T-helper 1 cell (primary cell): ENCODE measurements at places on chromosomes 12 and 14.

DNA sequence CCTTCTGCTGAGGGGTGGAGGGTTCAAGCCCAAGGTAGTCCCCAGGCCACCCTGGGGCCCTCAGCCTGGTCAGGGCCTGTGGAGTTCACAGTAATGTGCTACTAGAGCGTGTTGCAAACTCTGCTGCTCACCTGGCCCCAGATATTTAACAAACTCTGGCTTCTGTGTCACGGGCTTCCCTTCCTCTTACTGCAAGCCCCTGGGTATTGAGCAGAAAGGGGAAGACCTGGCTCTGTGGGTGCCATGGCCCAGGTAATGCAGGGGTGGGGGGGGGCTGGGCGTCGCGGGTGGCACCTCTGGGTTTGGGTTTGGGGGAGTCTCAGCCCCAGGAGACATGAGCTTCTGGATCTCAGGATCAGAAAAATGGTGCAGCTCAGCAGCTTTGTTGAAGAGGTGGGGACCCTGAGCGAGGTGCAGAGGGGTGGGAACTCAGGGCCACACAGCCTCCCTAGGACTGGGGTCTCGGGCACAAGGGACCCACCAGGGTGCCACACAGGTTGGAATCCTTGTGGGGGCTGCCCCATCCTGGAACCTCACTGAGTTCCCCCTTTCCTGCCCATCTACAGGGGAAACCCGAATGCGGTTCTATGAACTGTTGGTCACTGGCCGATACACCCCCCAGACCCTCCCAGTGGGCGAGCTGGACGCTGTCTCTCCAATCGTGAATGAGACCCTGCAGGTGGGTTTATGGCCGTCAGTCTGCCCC lies 4.0 kb downstream of the SETD1B start:
- DNase-seq: no peak

DNA sequence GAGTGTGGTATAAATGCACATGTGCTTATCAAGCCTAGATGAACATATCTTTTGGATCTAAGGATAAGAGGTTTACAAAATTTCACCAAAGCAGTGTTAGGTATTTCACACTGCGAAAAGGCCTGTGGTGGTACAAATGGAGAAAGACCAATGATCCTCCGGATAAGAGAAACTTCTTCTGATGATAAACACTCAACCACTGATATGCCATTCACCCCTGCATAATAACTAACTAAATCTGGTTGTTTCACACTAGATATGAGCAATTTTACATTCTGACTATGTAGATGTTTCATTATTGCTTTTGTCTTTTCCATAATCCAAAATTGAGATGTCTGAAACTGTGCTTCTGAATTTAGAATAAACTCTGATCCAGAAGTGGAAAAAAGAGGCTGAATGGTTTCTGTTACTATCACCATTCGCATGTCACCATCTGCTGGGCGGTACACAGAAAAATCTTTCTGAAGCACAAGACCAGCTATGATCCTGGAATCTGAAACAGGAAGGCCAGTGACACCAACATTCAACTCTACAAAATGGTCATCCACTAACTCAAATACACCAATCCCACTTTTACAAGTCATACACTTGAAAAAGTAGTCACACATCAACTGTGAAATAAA lies 1.3 kb downstream of the BBS10 start:
- DNase-seq: peak; percentile 24

GRCh38 chr14:22472466-22472865 lies 116.6 kb downstream of the DAD1 start:
- DNase-seq: no peak

DNA sequence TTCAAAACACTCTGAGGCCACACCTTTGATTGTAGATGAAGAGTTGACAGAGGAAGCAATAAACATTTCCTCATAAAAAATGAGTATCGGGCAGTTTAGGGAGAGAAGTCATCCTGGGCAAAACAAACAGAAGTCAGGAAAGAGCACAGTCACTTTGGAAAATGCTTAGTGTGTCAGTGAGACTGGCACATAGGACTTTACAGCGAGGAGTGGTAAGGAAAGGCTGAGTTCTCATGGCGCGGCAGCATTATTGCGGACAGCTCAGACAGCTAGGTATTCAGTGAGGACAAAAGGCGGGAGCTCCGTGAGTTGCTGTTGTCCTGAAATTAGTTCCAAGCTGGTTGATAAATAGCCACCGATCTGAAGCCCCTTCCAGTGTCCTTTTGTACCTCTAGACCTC lies 229.9 kb downstream of the SNAPC1 start:
- no peak for DNase-seq
